Stimulated activated CD8-positive, alpha-beta memory T cell treated with anti-CD3 and anti-CD28 coated beads, Interleukin-2, amount 100 ng/mL, for 1 hour (primary cell): ENCODE measurements at places on chromosomes 1 and 21.

DNA sequence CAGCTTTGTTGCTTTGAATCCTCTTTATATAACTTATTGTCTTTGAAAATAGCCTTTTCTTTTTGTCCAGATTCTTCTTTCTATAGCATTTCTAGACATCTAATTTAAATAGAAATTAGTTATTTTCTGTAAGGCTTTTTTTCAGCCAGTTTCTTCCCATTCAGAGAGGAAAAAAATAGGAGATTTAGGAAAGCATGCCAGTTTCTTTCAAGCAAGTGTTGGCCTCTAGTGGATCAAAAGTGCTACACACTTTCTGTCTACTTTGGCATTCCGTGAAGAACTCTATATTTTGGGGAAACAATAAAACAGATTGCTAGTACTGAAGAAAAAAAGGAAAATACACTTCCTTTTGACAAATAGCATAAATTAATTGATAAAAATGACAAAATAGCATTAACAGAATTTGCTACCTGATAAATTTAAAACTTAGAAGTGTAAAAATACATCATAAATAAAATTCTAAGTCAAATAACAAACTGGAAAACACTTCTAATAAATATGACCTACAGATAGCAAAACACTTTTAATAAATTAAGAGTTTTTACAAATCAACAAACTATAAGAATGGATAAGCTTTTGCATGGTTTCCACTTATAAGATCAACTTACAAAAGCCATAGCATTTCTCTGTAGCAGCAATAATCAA lies 13.1 kb upstream of the EXO1 start:
- no peak for DNase-seq

DNA sequence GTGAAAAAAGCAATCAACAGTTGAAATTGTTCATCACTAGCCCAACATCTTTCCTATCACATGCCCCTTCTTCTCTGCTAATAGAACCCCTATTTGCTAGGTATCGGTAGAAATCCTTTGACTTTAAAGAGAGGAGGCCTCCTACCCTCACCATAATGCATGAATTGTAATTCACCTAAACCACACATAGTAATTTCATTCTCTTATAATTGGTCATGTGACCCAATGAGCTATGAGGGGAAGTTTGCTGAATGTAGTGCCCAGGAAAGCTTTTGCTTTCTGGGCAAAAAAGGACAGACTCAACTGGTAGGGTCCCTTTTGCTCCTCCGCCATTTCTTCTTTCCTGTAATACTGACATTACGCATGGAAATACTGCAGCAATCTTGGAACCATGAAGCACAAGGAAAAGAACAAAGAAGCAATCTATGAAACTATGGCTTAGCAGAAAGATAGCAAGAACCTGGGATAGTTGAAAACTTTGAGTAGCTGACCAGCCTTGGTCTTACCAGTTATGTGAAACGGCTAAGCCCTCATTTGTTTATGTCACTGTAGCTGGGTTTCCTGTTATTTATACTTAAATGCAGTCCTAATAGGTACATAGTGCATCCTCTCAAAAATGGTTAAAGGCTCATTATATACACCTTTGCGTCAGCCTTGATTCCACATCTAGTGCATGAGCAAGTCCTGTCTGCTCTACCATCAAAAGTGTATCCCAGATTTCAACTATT lies 10.2 kb upstream of the CHI3L2 start:
- no peak for DNase-seq

- DNase-seq, result no peak
Measured at GRCh38 chr1:223665592-223666312, at the start of gene CAPN8. Gene CAPN8 (minus strand): TSS chr1:223665701. CDS start chr1:223665646, 55 bp downstream.

DNA sequence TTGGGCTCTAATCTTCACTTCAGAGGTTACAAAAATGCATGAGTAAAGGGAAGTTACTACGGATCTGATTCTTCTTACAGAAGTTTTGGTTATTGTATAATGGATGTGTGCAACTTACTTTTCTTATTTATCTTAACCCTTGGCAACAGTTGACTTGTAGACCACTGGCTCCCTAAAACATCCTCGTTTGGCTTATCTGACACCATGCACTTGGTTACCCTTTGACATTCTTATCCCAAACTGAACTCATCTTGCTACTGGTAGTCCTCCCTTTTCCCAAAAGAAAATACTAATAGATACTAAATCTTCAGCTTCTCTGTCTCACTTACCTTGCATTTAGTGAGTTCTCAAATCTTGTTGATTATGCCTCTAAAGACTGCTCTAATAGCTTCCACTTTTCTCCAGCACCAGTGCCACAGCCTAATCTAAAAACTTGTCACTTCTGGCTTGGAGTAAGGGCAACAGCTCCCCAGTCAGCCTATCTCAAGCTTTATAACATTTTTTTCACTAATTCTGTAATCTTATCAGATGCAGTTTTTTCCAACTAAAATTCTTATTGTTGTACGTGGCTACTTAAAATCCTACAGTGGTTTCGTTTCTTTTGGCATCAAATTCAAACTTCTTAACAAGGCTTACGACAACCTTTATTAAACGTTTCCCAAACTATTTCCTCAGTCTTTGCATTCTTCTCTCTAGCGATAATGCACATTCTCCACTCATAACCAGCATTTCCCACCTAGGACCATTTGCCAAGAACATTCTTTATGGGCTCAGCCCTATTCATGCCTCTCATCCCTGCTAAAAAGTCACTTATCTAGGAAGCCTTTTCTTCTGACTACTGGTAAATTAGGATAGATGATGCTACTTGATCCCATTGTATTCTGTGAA lies 204.2 kb downstream of the KCNT2 start:
- no peak for DNase-seq
